ENCODE measurements at places on chromosomes 3 and 15.
A peak's percentile ranks its signal among the peaks of the same experiment; 100 is the strongest.

- DNase-seq = no peak
Measured at GRCh38 chr3:101138817-101139216, 145.6 kb upstream of the ABI3BP start.

GRCh38 chr15:44394562-44394961, 32.9 kb upstream of the CTDSPL2 start:
- DNase-seq = no peak

GRCh38 chr3:111584744-111585143, 10.4 kb downstream of the ZBED2 start:
- DNase-seq = no peak

GRCh38 chr15:66261056-66261455, 7.5 kb upstream of the MEGF11 start:
- DNase-seq = no peak

- DNase-seq = no peak
Measured at GRCh38 chr3:51358981-51359380, 26.1 kb upstream of the MANF start.

- DNase-seq = no peak
Measured at GRCh38 chr15:38482572-38482971, 28.6 kb downstream of the FAM98B start.

- DNase-seq = no peak
Measured at GRCh38 chr3:156304406-156304805, 184.0 kb downstream of the KCNAB1 start.

GRCh38 chr3:95565502-95565901, 1248.9 kb upstream of the EPHA6 start:
- DNase-seq = no peak

DNA sequence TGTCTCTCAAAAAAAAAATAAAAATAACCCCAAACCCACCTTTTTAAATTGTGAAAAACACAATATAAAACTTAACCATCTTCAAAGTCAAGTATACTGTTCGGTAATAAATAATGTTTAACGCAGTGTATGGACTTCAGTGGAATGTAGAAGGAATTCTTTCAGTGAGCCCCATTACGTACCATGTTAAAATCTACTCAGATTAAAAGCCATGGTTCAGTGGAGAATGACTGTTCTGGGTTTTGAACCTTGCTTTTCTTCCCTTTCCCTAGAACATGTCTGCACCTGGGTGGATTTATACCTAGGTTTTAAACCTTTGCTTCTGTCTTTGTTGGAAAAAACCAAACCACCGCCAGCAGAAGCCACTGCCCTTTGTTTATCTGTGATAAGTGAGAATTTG, 27.5 kb downstream of the DAG1 start:
- DNase-seq = no peak

DNA sequence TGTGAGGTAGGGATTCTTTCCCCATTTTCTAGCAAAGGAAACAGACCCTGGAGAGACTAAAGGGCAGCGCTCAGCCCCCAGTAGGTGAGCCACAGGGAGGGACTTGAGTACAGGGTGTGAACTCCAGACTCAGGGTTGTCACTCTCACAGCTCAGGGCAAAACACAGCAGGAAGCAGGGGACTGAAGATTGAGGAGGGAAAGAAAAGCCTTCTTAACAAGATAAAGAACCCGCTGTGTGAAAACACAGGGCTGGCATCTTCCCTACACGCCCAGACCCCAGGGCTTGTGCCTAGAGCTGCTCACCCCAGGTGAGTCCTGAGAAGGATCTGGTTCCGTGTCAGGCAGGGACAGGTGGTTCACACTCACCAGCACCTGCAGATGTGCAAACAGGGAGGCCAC, 59.6 kb downstream of the ABTB1 start:
- DNase-seq = no peak

DNA sequence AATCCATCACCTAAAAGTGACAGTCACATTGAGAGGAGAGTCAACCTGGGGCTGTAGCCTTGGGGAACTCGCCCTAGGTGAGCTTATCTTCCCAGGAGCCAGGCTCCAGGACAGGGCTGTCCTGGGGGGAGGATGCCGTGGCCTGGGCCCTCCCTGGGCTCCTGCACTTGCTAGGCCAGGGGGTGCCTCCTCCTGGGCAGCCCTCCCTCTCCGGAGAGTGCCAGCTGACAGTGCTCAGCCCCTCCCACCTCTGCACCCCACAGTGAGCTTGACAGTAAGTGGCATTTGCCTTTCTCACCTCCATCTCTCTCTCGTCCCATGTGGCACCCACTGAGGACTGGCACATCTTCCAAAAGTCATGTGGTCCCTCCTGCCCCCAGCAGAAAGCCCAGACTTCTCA, 19.1 kb downstream of the UROC1 start:
- DNase-seq = no peak

- no peak for DNase-seq
Measured at GRCh38 chr15:78301828-78302227, 2.4 kb upstream of the SKIC8 start.

DNA sequence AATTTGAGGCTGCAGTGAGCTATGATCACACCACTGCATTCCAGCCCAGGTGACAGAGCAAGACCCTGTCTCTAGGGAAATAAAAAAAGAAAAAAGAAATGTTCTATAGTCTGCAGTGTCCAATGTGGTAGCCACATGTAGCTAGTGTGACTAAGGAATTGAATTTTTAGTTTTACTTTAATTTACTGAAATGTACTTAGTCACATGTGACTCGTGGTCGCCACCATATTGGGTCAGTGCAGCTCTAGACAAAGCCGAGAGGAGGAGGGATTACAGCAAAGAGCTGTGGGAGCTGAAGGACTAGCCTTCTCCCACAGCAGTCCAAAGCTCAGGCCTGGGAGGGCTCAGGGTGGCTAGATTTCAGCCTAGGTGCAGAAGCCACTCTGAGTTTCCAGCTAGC, 65.9 kb upstream of the NTRK3 start:
- no peak for DNase-seq

GRCh38 chr3:138950006-138950644, 3.1 kb downstream of the FOXL2NB start:
- no peak for DNase-seq

- no peak for DNase-seq
Measured at GRCh38 chr3:194730365-194730764, 44.7 kb downstream of the FAM43A start.

DNA sequence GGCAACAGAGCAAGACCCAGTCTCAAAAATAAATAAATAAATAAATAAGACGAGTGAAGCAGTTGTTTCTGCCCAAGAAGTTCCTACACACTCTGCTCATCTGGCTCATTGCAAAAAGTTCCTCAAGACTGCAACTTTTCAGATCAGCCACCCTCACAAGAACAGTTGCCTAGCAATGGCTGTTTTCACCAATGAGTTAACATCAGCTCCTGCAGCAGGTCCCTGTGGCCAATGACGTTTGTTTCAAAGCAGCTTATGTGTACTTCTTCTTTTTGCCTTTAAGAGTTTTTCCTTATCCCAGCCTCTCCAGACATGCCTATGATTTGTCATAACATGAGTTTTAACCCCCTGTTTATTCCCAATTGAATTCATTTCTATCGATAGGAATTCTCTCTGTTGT, 118.4 kb upstream of the SPRED1 start:
- DNase-seq = no peak

DNA sequence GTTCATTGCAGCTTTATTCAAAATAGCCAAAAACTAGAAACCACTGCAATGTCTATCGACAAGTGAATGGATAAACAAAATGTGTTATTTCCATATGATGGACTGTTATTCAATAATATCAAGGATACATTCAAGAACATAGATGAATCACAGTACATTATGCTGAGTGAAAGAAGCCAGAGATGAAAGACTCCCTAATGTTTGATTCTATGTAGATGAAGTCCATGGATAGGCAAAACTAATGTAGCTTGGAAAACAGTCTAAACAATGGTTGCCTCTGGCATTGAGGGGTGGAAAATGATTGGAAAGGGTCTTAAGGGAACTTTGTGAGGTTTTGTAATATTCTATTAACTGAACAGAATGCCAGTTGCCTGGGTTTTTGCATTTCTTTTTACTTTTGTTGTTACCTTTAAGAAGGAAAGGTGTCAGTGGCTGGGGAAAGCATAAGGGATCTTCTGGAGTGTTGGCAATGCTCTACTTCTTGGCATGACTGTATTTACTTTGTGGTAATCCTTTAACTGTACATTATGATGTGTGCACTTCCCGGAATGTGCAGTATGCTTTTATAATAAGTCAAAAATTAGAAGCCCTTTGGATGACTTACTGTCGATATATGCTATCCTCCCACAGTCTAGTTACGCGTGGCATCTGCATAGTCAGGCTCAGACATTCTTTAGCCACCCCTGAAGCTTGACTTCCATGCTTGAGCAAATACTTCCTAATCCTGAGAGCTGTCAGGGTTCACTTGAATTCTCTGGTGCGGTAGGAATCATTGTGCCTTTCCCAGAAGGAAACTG, 20.5 kb upstream of the ATP10A start:
- no peak for DNase-seq

DNA sequence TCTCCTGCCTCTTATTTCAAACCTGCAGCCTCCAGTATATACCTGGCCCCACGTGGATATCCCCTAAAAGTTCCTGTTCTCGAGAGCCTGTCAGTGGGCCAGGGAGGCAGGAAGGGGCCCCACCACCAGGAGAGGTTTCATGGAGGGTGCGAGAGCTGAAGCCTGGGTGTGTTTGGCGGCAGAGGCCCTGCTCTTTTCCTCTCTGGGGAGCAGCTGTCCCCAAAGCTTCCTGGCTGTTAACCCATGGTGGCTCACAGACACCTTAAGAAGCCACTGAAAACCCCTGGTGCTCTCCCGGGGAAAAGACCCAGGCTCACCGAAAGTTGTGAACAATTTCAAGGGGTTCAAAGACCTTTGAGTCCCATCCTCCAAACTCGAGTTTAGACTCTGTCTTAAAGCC, 1.1 kb downstream of the PRRT3 start:
- peak; percentile 17 for DNase-seq

- DNase-seq = no peak
Measured at GRCh38 chr15:21260966-21261395, 179.3 kb downstream of the POTEB3 start.

- no peak for DNase-seq
Measured at GRCh38 chr15:46872286-46872980, 844.9 kb upstream of the SEMA6D start.

- DNase-seq = no peak
Measured at GRCh38 chr3:20141316-20141715, 44.7 kb downstream of the SGO1 start.

DNA sequence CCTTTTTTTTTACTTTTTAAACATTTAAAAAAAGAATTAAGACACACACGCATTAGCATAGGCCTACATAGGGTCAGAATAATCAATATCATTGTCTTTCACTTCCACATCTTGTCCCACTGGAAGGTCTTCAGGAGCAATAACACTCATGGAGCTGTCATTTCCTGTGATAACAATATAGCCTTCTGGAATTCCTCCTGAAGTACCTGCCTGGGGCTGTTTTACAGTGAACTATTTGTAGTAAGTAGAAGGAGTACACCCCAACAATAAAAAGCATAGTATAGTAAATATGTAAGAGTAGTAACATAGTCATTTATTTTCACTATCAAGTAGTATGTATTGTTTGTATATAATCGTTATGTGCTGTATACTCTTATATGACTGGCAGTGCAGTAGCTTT, 19.5 kb upstream of the CLDN18 start:
- no peak for DNase-seq

- DNase-seq = no peak
Measured at GRCh38 chr15:59410391-59410896, 27.5 kb upstream of the FAM81A start.

GRCh38 chr3:105534491-105534890, 167.8 kb downstream of the ALCAM start:
- DNase-seq = no peak

GRCh38 chr3:52495777-52496602, 852 bp downstream of the STAB1 start:
- no peak for DNase-seq

GRCh38 chr3:138400651-138401070, 33.8 kb upstream of the ESYT3 start:
- no peak for DNase-seq

GRCh38 chr3:177754508-177754921, 557.2 kb upstream of the TBL1XR1 start:
- no peak for DNase-seq

DNA sequence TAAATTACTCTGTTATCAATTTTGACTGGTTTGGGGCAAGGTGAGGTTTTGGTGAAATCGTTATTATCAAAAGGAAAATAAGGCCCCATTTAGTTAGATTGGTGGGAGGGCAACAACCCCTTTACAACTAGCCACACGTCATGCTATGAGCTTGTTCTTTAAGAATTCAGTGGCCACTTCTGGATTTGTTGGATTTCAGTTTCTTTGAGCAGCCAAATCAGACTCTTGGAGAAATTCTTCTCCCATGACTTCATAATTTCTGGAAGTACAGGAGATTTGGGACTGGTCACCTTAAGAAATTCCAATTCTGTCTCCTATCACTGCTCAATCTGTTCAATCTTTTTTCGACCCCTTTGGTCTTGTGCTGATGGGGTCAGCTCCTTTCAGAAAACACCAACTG, 14.8 kb upstream of the WNT5A start:
- no peak for DNase-seq

DNA sequence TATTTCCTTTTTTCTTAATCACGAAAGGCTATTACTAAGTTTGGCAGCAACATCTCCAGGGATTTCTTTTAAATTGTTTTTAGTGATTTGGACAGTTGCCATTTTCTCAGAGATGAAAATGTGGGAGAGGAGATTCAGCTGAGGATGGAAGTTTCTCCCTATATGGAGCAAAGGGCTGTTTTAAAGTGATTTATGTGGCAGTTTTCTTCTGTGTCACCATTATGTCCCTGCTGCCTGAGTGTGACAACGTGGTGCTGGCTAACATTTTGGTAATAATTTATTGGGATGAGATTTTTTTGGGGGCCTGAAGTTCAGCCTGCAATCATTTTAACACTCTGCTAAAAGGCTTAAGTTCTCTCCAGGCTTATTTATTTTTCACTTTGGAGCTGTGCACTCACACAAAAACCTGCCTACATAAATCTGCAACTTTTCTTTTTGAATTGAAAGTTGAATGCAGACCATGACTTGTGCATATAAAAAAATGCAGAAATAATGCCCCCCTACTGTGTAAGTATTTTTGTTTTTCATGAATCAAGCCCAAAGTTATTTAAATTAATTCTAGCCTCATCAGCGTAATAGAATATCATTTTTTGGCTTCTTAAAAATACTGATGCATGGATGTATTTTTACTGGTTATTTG, 210.9 kb downstream of the ZIC1 start:
- DNase-seq = no peak

- no peak for DNase-seq
Measured at GRCh38 chr3:144106970-144107369, 135.3 kb downstream of the DIPK2A start.

GRCh38 chr3:35900079-35900478, 260.8 kb downstream of the ARPP21 start:
- DNase-seq = no peak

DNA sequence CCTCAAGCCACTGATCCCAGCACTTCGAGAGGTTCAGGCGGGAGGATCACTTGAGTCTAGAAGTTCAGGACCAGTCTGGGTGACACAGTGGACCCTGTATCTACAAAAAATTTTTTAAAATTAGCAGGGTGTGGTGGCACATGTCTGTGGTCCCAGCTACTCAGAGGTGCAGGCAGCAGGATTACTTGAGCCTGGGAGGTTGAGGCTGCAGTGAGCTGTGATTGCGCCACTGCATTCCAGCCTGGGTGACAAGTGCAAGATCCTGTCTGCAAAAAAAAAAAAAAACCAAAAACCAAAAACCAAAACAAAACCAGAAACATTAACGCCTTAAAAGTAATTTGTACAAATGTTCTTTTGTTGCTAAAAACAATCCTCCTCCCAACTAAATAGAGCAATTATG, 27.9 kb upstream of the SLC12A8 start:
- DNase-seq = no peak

All from stimulated activated CD4-positive, alpha-beta T cell treated with anti-CD3 and anti-CD28 coated beads, Interleukin-2, amount 100 ng/mL, for 48 hours (primary cell).